ENCODE measurements at places on chromosomes 4 and X.

- peak; percentile 9 for DNase-seq
- no peaks in the 10 kb centered on the region for H3K4me1 ChIP-seq
- H3K36me3 ChIP-seq, result no peaks in the 10 kb centered on the region
- no peak overlapping the region for H3K4me3 ChIP-seq
- no peaks in the 10 kb centered on the region for H3K27me3 ChIP-seq
These were observed 159.4 kb downstream of the OPHN1 start for GRCh38 chrX:68273887-68274286.

- H3K4me3 ChIP-seq, result no peak overlapping the region
- H3K36me3 ChIP-seq, result no peaks in the 10 kb centered on the region
- peak; percentile 20 for DNase-seq
- H3K27ac ChIP-seq, result no peak overlapping the region
These were observed 492.9 kb downstream of the INPP4B start for GRCh38 chr4:142353149-142353738.

DNA sequence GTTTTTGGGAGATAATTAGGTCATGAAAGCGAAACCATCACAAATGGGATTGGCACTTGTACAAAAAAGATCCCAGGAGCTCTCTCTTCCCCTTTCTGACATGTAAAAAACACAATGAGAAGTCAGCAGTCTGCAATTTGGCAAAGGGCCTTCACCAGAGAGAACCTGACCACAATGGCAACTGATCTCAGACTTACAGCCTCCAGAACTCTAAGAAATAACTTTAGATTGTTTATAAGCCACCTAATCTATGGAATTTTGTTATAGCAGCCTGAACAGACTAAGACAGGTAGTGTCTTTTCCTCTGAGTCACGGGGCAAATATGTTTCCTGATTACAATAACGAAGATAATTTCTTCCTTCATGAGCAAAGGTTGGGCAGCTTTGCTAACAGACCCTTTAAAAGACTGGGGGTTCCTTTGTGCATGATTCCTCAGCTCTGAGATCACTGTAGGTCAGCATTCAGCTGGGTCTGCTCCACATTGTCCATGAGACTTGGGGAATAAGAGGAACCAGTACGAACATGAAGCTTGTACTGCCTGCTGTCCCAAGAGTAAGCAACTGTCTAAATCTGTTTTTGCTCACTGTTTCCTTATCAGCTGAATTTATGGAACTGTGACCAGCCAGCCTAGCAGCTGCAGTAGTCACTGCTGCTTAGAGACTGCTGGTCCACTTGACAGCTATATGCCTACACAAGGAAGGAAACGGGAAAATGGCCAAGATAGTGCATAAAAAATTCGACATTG lies 191.6 kb downstream of the ANAPC10 start:
- H3K27me3 ChIP-seq, result no peaks in the 10 kb centered on the region
- H3K36me3 ChIP-seq, result no peaks in the 10 kb centered on the region
- DNase-seq, result no peak
- H3K27ac ChIP-seq, result no peak overlapping the region
- no peak overlapping the region for H3K4me3 ChIP-seq

GRCh38 chr4:108143515-108143914 lies 25.2 kb downstream of the LEF1 start:
- no peaks in the 10 kb centered on the region for H3K4me1 ChIP-seq
- no peak for DNase-seq
- H3K27ac ChIP-seq, result no peak overlapping the region
- no peaks in the 10 kb centered on the region for H3K36me3 ChIP-seq
- no peak overlapping the region for H3K4me3 ChIP-seq
- H3K27me3 ChIP-seq, result no peaks in the 10 kb centered on the region

- no peaks in the 10 kb centered on the region for H3K36me3 ChIP-seq
- no peak overlapping the region for H3K27ac ChIP-seq
- no peaks in the 10 kb centered on the region for H3K4me1 ChIP-seq
- no peak overlapping the region for H3K4me3 ChIP-seq
- H3K27me3 ChIP-seq, result no peaks in the 10 kb centered on the region
- no peak for DNase-seq
These were observed 94.5 kb upstream of the IL13RA1 start for GRCh38 chrX:118632862-118633261.

- H3K36me3 ChIP-seq, result no peaks in the 10 kb centered on the region
- no peak overlapping the region for H3K4me3 ChIP-seq
- H3K27me3 ChIP-seq, result no peaks in the 10 kb centered on the region
- H3K4me1 ChIP-seq, result no peaks in the 10 kb centered on the region
- no peak for DNase-seq
- no peak overlapping the region for H3K27ac ChIP-seq
These were observed 31.6 kb upstream of the PPARGC1A start for GRCh38 chr4:23921447-23921845.

- no peak overlapping the region for H3K27ac ChIP-seq
- H3K36me3 ChIP-seq, result no peaks in the 10 kb centered on the region
- no peaks in the 10 kb centered on the region for H3K27me3 ChIP-seq
- no peaks in the 10 kb centered on the region for H3K4me1 ChIP-seq
- no peak for DNase-seq
- H3K4me3 ChIP-seq, result no peak overlapping the region
These were observed 22.6 kb downstream of the SLC25A4 start for GRCh38 chr4:185165605-185166063.

- no peaks in the 10 kb centered on the region for H3K4me1 ChIP-seq
- no peak for DNase-seq
- H3K27ac ChIP-seq, result no peak overlapping the region
- no peak overlapping the region for H3K4me3 ChIP-seq
These were observed 37.1 kb upstream of the STX18 start for GRCh38 chr4:4578981-4579380.

DNA sequence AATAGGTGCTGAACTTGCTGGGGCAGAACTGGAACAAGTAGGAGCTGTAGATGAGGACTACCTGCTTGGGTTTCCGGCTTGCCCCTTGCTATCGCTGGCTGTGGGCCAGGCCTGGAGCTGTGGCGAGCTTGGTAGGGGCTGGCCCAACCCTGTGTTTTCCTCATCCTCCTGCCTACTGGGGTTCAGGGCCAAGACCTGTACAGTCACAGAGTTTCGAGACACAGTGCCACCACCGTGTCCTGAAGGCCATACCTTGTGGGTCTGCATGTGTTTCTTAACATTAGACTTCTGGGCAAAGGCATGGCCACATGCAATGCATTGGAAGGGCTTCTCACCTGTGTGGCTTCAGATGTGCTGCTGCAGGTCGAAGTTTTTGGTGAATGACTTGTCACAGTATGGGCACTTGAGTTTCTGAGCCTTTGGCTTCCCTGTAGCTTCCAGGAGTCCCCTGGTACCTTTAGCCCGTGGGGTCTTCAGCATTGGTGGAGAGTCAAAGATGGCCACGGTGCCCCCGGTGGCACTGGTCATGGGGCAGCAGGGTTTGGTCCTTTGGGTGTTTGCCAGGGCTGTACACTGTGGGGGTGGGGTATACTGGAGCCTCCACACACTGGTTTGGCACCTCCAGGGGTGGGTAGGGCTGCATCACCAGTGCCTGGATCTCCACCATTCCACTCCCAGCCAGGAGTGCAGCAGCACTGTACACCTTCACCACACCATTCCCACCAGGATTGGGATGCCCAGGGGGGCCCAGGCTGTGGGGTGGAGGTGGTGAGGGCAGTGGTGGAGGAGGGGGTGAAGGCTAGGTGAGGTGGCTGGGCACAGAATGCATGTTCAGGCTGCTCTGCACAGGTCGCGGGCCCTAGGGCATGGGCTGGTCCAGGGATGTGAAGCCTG lies 52.1 kb downstream of the CFAP299 start:
- no peak overlapping the region for H3K27ac ChIP-seq
- H3K4me1 ChIP-seq, result no peaks in the 10 kb centered on the region
- H3K27me3 ChIP-seq, result no peaks in the 10 kb centered on the region
- no peak for DNase-seq
- H3K4me3 ChIP-seq, result no peak overlapping the region

- no peak overlapping the region for H3K4me3 ChIP-seq
- no peak for DNase-seq
- no peaks in the 10 kb centered on the region for H3K27me3 ChIP-seq
- H3K27ac ChIP-seq, result no peak overlapping the region
- H3K36me3 ChIP-seq, result no peaks in the 10 kb centered on the region
- no peaks in the 10 kb centered on the region for H3K4me1 ChIP-seq
These were observed 42.5 kb upstream of the MAP3K15 start for GRCh38 chrX:19557822-19558221.

DNA sequence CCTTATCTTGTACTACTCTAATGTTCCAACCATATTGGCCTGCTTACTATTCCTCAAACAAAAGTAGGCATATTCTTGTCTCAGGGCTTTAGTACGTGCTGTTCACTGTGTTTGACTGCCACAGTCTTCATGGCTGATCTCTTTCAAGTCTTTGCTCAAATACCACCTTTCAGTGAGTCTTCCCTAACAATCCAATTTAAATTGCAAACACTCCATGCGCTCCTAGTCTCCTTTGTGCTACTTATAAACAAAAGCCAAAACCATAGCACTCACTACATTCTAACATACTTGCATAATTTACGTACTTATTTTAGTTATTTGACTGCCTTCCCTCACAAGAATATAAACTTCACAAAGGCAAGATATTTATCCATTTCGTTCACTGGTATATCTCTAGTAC lies 1.7 kb upstream of the ART3 start:
- no peak for DNase-seq
- H3K27ac ChIP-seq, result no peak overlapping the region
- H3K36me3 ChIP-seq, result no peaks in the 10 kb centered on the region
- no peaks in the 10 kb centered on the region for H3K27me3 ChIP-seq
- peaks cover 1% of the 10 kb centered on the region for H3K4me1 ChIP-seq
- H3K4me3 ChIP-seq, result no peak overlapping the region

GRCh38 chr4:42281324-42282020 lies 115.8 kb upstream of the SHISA3 start:
- no peaks in the 10 kb centered on the region for H3K4me1 ChIP-seq
- no peak overlapping the region for H3K4me3 ChIP-seq
- no peak overlapping the region for H3K27ac ChIP-seq
- H3K36me3 ChIP-seq, result no peaks in the 10 kb centered on the region

- H3K4me1 ChIP-seq, result no peaks in the 10 kb centered on the region
- no peaks in the 10 kb centered on the region for H3K27me3 ChIP-seq
- no peak overlapping the region for H3K27ac ChIP-seq
- no peaks in the 10 kb centered on the region for H3K36me3 ChIP-seq
- DNase-seq, result no peak
These were observed 1117.6 kb upstream of the PRKX start for GRCh38 chrX:4830880-4831557.

DNA sequence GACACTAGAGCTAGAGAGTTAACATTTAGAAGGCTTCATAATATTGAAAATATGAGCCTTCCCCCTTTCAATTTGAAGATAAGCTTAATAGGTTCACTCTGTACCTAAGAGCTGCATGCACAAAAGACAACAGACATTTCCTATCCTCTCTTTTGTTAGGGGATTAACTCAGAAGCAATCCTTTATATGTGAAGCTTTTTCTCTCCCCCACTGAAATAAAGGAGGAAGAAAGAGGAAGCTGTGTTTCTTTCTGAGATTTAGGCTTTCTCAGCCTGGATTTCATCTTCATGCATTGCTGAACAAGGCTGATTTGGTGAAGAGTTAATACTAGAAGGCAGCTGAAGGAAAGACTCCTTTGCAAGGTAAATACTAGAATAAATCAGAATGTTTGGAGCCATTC lies 21.0 kb upstream of the CABS1 start:
- no peaks in the 10 kb centered on the region for H3K36me3 ChIP-seq
- H3K27ac ChIP-seq, result no peak overlapping the region
- H3K4me3 ChIP-seq, result no peak overlapping the region

- no peaks in the 10 kb centered on the region for H3K4me1 ChIP-seq
- no peak overlapping the region for H3K27ac ChIP-seq
- DNase-seq, result no peak
- H3K4me3 ChIP-seq, result no peak overlapping the region
These were observed 69.7 kb upstream of the DCLK2 start for GRCh38 chr4:150008546-150008945.

DNA sequence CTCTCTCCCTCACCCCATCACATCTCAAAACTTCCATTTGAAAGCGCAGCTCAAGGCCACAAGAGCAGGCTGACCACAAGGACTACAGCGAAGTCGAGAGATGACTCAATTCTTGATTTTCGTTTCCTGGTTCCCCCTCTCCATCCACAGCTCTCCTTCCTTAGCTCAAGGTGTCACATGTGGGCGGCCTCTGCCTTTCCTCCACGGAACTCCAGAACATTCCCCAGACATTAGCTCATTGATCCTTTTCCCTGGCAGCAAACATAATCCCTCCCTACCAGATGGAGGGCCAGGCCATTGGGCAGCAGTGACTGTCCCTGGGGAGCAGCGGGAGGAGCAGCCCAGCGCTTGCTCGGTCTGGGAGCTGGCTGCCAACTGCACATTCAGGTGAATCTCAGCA lies 56.3 kb downstream of the CCDC149 start:
- H3K27me3 ChIP-seq, result no peaks in the 10 kb centered on the region
- no peaks in the 10 kb centered on the region for H3K4me1 ChIP-seq
- no peak for DNase-seq

- H3K27ac ChIP-seq, result no peak overlapping the region
- H3K4me1 ChIP-seq, result no peaks in the 10 kb centered on the region
- H3K36me3 ChIP-seq, result peaks cover 4% of the 10 kb centered on the region
- H3K27me3 ChIP-seq, result no peaks in the 10 kb centered on the region
These were observed 38.5 kb downstream of the TRMT44 start for GRCh38 chr4:8478801-8479744.

- H3K4me1 ChIP-seq, result no peaks in the 10 kb centered on the region
- H3K27ac ChIP-seq, result no peak overlapping the region
- H3K27me3 ChIP-seq, result no peaks in the 10 kb centered on the region
- no peak for DNase-seq
These were observed 34.4 kb downstream of the HPF1 start for GRCh38 chr4:169723207-169723965.

DNA sequence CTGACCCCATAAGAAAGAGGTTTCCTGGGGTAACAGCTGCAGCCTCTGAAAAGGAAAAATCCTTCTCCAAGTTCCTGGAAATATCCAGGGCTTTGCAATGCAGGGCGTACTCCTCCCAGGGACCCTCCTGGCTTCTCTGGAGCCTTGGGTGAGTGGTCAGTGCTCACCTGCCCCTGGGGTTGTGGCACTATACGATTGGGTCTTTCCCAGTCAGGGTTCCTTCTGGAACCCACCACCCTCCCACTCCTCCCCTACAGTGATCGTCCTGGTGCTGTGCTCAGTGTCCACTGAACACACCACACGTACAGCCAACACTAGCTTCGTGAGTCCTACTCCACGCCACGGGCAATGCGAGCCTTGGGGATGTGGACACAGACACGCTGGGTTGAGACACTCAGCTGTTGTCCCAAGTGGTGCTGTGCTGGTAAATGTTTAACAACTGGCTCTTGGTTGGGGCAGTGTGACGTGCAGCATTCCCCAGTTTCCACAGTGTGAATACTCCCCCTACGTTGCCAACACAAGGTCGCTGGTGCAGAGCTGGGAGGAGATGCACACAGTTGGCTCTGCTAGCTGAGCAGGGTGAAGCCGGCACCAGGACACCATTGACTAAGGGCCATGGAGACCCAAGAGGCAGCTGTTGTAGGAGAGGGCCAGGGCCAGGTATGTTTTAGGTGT lies 65.4 kb downstream of the HTRA3 start:
- H3K4me3 ChIP-seq, result no peak overlapping the region
- no peaks in the 10 kb centered on the region for H3K4me1 ChIP-seq
- H3K27ac ChIP-seq, result no peak overlapping the region
- no peak for DNase-seq
- H3K27me3 ChIP-seq, result no peaks in the 10 kb centered on the region

GRCh38 chr4:116027311-116027710 lies 913.9 kb upstream of the NDST4 start:
- no peaks in the 10 kb centered on the region for H3K27me3 ChIP-seq
- no peak overlapping the region for H3K27ac ChIP-seq
- no peaks in the 10 kb centered on the region for H3K36me3 ChIP-seq
- H3K4me3 ChIP-seq, result no peak overlapping the region
- DNase-seq, result no peak
- H3K4me1 ChIP-seq, result no peaks in the 10 kb centered on the region

- H3K27me3 ChIP-seq, result no peaks in the 10 kb centered on the region
- H3K4me3 ChIP-seq, result no peak overlapping the region
- no peaks in the 10 kb centered on the region for H3K36me3 ChIP-seq
- no peak for DNase-seq
- H3K4me1 ChIP-seq, result no peaks in the 10 kb centered on the region
These were observed 37.4 kb downstream of the FAM241A start for GRCh38 chr4:112182604-112183003.
